ENCODE measurements at places on chromosomes 1 and 21. TPM values are rescaled to one million over a fixed set of nuclear protein-coding genes. Genes with fewer than 3 reads are reported as not detected.

TIE1 gene
- total RNA-seq: 4.1 TPM

RGS1 gene
- 1.7 TPM for total RNA-seq

- no peak for ATAC-seq
Measured at GRCh38 chr1:103779932-103780331, 30.2 kb downstream of the AMY1C start.

HNRNPCL1 gene
- not detected for total RNA-seq

DNA sequence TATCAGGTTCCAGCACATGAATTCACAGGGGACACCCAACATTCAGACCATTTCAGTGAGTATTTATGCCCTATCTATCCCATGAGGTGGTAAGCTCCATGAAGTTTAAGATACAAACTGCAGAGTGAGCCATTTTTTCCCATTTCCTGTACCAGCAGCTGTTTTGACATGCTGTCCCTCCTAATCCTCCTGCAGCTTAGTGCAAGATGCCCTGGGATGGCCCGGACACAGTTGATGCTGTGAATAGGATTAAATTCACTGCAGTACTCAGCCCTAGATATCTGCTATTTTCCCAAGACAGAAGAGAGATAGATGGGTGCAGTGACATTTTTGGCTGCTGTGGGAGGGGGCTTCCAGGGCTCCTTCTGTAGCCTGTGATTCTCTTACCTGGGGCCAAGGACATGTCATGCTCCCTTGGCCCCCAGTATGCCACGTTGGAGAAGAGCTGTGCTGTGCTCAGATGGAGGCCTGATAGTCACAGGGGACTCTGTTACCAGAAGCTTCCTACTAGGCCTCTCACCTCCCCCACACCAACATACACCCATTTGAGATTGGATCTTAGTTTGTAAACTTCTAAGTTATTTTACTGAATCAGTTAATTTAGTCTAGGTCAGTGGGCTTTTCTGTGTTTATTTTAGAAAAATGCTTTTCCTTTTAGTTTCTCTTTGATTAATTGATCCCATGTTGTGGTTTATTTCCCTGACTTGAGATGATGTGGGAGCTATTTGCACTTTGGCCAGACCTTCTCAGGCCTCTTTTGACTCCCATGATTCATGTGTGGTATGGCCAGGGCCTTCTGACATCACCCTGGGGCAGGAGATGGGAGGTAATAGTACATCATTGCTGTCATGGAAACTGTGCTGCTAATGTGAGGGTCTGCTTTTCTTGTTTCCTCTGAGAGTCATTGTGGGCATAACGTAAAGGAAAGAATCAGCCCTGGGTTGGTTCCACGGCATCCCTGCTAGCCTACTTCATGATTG lies 92.6 kb downstream of the ST3GAL3 start:
- ATAC-seq: no peak

- no peak for ATAC-seq
Measured at GRCh38 chr1:53561503-53562105, 102.4 kb downstream of the DMRTB1 start.

DNA sequence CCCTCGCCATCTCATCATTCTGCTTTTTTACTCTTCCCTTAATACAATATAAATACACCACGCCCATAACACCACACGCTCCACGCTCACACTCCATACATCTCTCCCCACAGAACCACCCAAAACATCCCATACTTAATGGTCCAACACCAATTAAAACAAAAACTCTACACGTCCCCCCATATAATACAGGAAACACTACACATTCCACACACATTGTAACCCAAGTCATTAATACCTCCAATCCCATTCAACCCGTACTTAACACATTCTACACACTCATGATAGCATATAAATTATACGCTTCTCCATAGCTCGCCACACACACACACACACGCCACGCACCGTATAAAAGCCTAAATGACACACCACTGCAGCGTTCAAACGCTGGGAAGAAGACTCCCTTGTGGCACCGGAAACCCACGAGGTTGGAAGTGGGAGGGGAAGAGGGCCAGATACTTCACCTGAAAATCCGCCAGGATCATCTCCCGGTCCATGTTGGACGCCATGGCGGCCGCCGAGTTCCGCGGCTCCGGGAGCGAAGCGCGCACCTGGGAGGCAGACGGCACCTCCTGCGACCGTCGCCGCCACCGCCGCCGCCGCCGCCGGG lies 659 bp downstream of the FAF1 start:
- ATAC-seq: no peak

FAM89A gene
- total RNA-seq: 12.4 TPM

DNA sequence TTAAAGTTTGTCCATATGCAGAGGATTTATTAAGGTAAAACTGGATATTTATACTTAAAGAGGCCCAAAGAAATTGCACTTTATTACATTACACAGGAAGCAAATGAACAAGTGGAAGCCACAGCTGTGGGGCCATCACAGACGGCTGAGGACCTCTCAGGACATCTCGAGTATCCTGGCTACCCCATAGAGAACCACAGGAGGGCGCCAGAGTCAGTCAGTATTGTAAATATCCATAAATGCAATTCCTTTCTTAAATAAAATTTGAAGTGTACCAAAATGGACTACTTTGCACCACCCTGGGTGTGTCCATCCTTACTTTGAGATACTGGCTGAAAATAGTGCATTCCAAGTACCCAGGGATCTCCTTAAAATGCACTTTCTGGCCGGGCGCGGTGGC lies 257.2 kb downstream of the MRPL39 start:
- no peak for ATAC-seq

DNA sequence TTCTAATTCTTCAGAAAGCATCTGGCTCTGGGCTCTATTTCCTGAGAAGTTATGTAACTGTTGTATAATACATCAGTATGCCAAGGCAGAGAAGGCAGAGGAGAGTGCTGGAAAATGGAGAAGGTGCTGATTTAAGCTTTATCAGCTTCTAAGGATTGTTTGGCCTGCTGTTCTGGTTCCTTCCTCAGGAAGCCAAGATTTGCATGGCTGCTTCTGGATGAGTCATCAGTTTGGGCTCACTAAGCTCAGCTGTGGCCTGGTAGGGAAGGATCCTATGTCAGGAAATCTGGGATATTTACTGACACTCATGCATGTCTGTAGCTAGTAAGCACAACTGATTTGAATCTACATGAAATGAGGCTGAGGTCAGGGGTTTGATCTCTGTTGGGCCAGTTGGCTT lies 73.2 kb upstream of the ADGRL4 start:
- ATAC-seq: peak; percentile 56

All from esophagus mucosa (tissue), 1 donor.